Choroid plexus epithelial cell (primary cell): ENCODE measurements at places on chromosomes 2 and 18.

GRCh38 chr2:190031969-190032618 lies 30.4 kb downstream of the MSTN start:
- no peak for DNase-seq

DNA sequence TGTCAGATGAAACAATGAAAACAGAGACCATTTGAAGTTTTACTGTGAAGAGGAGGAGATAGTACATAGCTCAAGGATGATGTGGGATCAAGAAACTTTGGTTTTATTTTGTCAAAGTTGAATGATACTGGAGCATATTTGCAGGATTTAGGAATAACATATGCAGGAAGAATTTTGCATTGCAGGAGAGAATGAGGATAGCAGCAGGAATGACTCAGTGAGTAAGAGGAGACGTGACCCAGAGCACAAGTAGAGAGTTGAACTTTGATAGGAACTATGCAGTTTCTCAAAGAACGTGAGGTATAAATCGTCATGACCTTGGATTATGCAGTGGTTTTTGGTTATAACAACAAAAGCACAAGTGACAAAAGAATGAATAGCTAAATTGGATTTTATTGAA lies 47.7 kb downstream of the MAPRE2 start:
- peak; percentile 55 for DNase-seq

DNA sequence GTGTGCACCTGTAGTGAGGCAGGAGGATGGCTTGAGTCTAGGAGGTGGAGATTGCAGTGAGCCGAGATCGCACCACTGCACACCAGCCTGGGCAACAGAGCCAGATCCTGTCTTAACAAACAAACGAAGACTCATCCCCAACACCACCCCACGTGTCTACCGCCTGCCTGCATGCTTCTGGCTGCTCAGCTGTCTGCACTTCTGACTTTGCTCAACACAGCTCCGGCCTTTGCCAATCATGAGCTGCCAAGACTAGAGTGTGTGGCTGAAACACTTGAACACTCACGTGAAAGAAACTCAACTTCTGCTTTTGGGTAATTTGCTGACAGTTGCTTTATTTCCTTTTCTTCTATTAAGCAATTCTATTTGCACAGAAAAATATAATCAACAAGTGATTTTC lies 32.1 kb upstream of the SP3 start:
- peak; percentile 59 for DNase-seq

DNA sequence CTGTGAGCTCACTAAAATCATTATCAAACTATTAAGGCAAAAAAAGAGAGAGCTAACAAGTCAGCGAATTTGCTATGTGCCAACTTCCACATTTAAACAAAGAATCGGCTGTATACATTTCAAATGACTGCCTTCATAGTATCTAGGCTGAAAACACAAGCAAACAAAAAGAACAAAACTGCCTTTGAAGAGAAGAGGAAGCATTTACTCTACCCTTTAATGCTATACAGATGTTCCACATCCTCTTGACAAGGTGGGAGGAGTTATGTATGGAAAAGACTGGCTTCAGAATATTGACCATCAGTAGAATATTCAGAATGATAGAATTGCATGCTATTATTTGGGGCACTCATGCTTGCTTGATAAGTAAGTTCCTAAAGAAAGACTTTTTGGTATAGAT lies 741.7 kb downstream of the PLCL1 start:
- no peak for DNase-seq

GRCh38 chr2:50722776-50723175 lies 309.2 kb downstream of the NRXN1 start:
- DNase-seq: no peak

- DNase-seq: peak; percentile 16
These were observed 267.4 kb downstream of the DYSF start for GRCh38 chr2:71720596-71721361.

DNA sequence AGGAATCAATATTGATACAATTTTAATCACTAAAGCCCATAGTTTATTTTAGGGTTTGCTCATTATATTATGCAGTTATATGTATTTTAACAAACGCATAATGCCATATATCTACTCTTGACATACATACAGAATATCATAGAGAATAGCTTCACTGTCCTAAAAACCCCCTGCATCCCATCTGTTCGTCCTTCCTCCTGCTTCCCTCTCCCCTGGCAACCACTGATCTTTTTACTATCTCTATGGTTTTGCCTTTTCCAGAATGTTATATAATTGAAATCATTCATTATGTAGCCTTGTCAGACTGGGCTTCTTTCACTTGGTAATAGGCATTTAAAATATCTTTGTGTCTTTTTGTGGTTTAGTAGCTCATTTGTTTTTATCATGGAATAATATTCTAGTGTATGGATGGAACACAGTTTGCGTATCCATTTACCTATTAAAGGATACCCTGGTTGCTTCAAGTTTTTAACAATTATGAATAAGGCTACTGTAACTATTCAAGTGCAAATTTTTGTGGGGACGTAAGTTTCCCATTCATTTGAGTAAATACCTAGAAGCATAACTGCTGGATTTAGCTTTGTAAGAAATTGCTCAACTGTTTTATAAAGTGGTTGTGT lies 801.6 kb upstream of the GCFC2 start:
- DNase-seq: no peak
